ENCODE measurements at places on chromosomes 2 and 18. TPM values are rescaled to one million over a fixed set of nuclear protein-coding genes. Genes with fewer than 3 reads are reported as not detected.

Gene HDAC4
- total RNA-seq: 17.1 TPM

Gene MYCN
- not detected for total RNA-seq

Gene TUBB8B
- total RNA-seq: 0.24 TPM

Gene CHN1
- 0.21 TPM for total RNA-seq

Gene SPDYA
- total RNA-seq: 0.85 TPM

Gene EXOC6B
- 45.8 TPM for total RNA-seq

Gene FAP
- total RNA-seq: 2.7 TPM

Gene UGT1A8
- under 0.01 TPM for total RNA-seq

Gene IFIH1
- total RNA-seq: 15.2 TPM

Gene SLC5A7
- not detected for total RNA-seq

Gene AQP12B
- total RNA-seq: not detected

Gene SPR
- total RNA-seq: 23.4 TPM

Gene ANO7
- total RNA-seq: not detected

Gene EFR3B
- total RNA-seq: not detected

Gene LYPD1
- not detected for total RNA-seq

Gene GALNT3
- 78.2 TPM for total RNA-seq

Gene SATB2
- total RNA-seq: 1.7 TPM

Gene NUP35
- total RNA-seq: 19.8 TPM

Gene ALK
- not detected for total RNA-seq

Gene CPS1
- total RNA-seq: 19.8 TPM

Gene GALR1
- not detected for total RNA-seq

Gene GKN1
- not detected for total RNA-seq

Gene FOXI3
- total RNA-seq: not detected

Gene MC2R
- not detected for total RNA-seq

Gene RPRM
- not detected for total RNA-seq

Gene SPATA3
- total RNA-seq: not detected

Gene GNAL
- 32.4 TPM for total RNA-seq

Gene GALNT5
- 27.0 TPM for total RNA-seq

Gene UPP2
- not detected for total RNA-seq

Gene OR6B3
- not detected for total RNA-seq

Gene LBH
- 58.6 TPM for total RNA-seq

Gene HOXD9
- not detected for total RNA-seq

Gene FEV
- not detected for total RNA-seq

Gene SLC11A1
- 1.4 TPM for total RNA-seq

Gene ALMS1
- total RNA-seq: 8.7 TPM

Gene RAB6C
- total RNA-seq: not detected

Gene REG3G
- total RNA-seq: not detected

Gene ZNF385B
- not detected for total RNA-seq

Gene PCARE
- not detected for total RNA-seq

Gene ITGA6
- 471 TPM for total RNA-seq

Gene MPP4
- total RNA-seq: not detected

Gene CKAP2L
- total RNA-seq: 0.48 TPM

Gene GAREM2
- 0.72 TPM for total RNA-seq

Gene REG3A
- total RNA-seq: not detected

Gene GULP1
- total RNA-seq: 62.7 TPM

Gene HAAO
- not detected for total RNA-seq

Gene C2orf15
- total RNA-seq: not detected

Gene MALL
- 67.1 TPM for total RNA-seq

Gene STPG4
- not detected for total RNA-seq

Gene EPHA4
- 5.8 TPM for total RNA-seq

Gene FSHR
- not detected for total RNA-seq
